Omental fat pad (tissue), 4 donors: ENCODE measurements at places on chromosomes 6 and 20. TPM values are rescaled to one million over a fixed set of nuclear protein-coding genes. Genes with fewer than 3 reads are reported as not detected.

GRCh38 chr6:35924146-35924545 lies 3.2 kb upstream of the SRPK1 start:
- no peak for DNase-seq

DNA sequence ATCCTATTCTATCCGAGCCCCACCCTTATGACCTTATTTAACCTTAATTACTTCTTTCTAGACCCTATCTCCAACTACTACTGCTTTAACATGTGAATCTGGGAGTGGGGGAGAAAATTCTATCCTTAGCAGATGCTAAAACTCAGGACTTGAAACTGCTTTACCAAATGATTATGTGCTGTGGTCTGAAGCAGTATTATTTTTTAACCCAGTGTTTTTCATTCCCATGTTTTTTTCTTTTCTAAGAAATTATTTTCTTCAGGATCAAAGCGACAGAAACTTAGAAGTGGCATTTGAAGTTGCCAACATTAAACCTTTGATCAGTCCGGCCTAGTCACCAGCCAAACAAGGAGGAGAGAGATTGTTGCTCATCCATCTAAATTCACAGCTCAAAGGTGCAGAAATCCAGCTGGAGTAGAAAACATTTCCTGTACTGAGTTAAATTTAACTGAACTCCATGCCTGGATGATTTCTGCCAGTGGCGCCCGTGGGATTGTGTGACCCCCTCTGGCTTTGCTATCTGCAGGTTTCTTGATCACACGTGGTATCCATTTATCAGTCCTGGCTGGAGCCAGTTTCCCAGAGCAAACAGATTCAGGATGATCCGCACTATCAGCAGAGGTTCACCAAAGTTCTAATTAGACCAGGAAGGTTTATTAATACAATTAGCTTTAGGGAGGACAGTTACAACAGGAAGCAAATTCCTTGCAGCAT lies 300.5 kb downstream of the PLCB1 start:
- no peak for DNase-seq

- no peak for DNase-seq
Measured at GRCh38 chr6:143258945-143259344, 191.6 kb downstream of the ADAT2 start.

- no peak for DNase-seq
Measured at GRCh38 chr20:40144581-40144980, 544.5 kb downstream of the MAFB start.

GRCh38 chr6:91240878-91241603 lies 654.2 kb upstream of the MAP3K7 start:
- no peak for DNase-seq

- DNase-seq = no peak
Measured at GRCh38 chr6:154367336-154367735, 10.7 kb upstream of the IPCEF1 start.

- DNase-seq = no peak
Measured at GRCh38 chr6:52904562-52905279, 4.8 kb downstream of the GSTA3 start.

- DNase-seq = no peak
Measured at GRCh38 chr6:127319686-127320085, 23.7 kb downstream of the ECHDC1 start.

DNA sequence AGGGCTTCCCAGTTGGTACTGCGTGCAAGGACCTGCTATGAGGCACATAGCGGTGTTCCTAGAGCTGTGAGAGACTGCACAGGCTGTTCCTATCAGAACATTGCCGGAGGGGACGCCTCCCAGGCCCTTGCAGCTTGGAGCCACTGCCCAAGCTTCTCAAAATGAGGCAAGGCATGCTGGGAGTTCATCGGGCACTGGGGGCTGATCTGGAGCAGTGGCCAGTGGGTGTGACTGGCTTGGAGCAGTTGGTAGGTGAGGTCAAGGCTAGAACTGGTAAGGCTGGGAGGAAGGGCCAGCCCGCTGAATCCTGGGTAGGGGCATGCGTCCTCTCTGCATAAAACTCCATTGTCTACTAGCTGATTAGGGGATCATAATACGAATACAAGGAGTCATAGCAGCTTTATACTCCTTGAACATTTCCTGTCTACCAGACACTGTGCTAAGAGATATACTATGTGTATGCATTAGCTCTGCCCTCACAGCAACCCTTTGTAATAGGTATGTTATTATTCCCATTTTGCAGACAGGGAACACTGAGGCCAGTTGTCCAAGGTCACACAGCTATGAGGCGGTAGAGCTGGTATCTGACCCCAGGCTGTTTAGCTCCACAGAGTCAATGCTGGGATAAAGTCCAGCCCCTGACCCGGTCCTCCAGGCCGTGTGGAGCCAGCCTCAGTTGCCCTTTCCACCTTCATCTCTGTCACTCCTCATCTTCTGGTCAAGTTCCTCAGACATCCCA lies 53.7 kb downstream of the DLGAP4 start:
- DNase-seq = no peak

GRCh38 chr6:132464538-132465256 lies 48.2 kb downstream of the STX7 start:
- DNase-seq = no peak

DNA sequence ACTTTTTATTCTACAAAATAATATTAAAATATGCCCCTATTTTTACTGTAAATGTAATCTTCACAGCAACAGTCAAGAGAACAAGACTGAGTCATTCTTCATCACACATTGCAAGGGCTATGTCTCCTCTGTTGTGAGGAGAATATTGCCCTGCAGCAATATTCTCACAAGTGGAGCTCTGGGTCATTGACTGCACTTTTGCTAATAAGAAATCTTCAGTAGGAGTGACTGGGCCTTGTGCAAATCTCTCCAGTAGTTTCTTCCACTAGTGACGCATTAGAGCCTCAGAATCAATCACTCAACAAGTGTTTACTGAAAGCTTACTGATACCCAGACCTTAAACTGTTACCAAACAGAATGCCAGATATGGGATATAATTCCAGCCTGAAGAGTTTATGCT lies 49.1 kb downstream of the LAMA2 start:
- DNase-seq = no peak

DNA sequence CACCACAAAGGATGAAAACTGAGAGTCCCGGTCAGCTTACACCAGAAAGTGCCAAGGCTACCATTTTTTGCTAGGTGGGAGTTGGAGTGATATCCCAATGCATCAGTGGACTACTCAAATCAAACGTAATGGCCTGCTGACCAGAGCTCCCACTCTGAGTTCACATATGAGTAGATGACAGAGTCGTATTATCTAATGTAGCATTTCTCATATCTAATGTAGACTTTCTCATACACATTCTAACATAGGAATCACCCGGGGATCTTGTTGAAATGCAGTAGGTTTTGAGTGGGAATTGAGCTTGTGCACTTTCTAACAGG lies 38.4 kb upstream of the FUCA2 start:
- DNase-seq = no peak

GRCh38 chr6:154187714-154188113 lies 148.7 kb downstream of the OPRM1 start:
- no peak for DNase-seq

DNA sequence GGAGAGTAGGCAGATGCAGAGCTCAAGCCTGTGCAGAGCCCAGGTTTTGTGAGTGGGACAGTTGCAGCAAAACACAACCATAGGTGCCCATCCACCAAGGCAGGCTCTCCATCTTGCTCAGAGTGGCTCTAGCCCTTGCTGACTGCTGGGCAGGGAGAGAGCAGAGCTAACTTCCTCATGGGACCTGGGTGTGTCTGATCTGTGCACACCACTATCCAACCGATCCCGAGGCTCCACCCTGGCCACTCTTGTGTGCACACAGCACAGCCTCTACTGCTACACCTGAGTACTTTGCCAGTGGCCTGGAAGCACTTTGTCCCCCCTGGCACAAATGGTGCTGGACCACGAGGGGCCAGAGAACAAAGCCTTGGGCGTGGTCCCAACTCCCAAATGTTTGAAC lies 7.9 kb upstream of the DEFB125 start:
- no peak for DNase-seq

Gene DNMT3B
- 0.37 TPM for total RNA-seq

Gene GJA10
- not detected for total RNA-seq
